ENCODE measurements at places on chromosomes 4 and X.

DNA sequence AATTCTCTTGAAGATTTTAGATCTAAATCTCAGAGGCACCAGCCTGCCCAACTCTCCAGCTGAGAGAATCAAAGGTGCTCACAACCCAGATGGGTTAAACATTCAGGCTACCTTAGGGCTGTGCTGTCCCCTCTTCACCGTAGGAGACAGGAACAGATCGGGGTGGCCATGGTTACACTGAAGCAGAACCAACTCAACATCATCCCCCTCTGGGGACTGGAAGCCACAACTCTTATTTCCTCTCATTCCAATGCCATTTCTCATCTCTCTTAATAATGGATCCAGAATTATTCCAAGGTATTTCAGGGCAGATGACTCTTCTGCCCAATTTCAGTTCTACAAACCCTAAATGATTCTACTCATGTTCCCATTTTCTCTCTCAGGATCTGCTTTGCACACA is 109.7 kb downstream of the NKX6-1 start:
- DNase-seq, result no peak

DNA sequence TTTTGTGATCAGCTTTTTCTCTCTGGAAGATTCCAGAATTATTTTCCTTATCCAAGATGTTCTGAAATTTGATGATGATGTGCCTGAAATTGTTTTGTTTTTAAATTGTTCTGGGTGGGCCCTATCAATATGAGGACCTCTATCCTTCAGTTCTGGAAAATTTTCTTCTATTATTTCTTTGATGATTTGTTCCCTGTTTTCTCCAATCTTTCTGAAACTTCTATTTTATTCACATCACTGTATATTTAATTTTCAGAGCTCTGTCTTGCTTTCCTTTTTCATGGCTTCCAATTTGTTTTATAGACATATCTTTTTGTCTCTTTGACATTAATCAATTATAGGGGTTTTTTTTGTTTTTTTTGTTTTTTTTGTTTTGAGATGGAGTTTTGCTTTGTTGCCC is 12.2 kb upstream of the FNIP2 start:
- no peak for DNase-seq

DNA sequence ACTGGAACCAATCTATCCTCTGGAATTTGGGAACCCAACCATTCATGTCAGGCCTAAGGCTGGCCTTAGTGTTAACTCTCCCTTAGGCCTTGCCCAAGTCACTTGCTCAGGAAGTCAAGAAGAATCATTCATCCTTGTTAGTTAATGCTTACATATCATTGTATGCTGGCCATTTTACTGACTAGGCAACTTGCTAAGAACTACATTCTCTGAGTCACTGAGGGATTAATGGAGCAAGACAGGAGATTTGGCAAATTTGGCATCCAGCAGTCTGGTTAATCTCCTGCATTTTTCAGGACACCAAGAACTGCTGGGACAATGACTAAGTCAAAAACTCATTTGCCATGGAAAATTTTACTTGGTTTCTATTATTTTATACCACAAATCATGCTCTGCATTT is 115.8 kb upstream of the DDIT4L start:
- no peak for DNase-seq

DNA sequence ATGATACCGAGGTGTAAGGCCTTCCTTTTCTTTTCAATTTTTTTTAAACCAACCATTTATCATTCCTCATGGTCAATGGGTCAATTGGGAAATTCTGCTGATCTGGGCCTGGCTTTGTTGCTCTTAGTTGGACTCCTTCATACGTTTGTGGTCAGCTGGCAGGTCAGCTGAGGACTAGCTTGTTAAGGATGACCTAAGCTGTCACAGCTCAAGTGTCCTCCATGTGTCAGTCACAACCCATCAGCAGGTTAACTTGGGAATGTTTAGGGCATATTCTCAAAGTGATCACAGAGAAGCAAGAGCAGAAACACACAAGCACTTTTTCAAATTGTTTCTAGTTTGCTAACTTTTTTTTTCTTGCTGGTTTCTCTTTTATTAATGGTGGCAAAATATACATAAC is 117.4 kb upstream of the MAB21L2 start:
- DNase-seq, result no peak

GRCh38 chr4:176492646-176493302 is 173.0 kb downstream of the SPCS3 start:
- DNase-seq, result no peak

GRCh38 chr4:35972814-35973213 is 271.5 kb downstream of the ARAP2 start:
- DNase-seq, result no peak

GRCh38 chr4:103996637-103997036 is 276.9 kb upstream of the TACR3 start:
- peak; percentile 20 for DNase-seq

- DNase-seq, result no peak
Observed at GRCh38 chr4:88693792-88694191, 3.8 kb downstream of the NAP1L5 start.

GRCh38 chr4:176036585-176037205 is 28.9 kb upstream of the WDR17 start:
- DNase-seq, result no peak

GRCh38 chr4:165070560-165070959 is 16.9 kb downstream of the TRIM75 start:
- DNase-seq, result no peak

DNA sequence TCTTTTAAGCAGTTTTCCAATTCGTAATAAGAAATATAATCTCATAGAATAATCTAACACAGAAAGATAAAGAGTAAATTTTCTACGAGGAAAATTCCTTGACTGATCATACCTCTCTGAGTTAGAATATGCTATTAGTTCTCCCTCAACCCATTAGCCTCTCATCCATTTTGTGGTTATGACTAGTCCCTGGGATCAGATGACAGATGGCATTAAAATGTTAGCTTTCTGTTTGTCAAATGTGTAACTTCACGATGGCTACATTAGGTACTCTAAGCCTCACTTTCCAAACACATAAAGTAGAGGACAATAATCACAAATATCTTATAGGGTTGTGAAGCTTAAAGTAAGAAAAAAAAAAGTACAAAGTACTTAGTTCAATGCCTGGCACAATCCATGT is 112.2 kb downstream of the ZAR1 start:
- DNase-seq, result no peak

DNA sequence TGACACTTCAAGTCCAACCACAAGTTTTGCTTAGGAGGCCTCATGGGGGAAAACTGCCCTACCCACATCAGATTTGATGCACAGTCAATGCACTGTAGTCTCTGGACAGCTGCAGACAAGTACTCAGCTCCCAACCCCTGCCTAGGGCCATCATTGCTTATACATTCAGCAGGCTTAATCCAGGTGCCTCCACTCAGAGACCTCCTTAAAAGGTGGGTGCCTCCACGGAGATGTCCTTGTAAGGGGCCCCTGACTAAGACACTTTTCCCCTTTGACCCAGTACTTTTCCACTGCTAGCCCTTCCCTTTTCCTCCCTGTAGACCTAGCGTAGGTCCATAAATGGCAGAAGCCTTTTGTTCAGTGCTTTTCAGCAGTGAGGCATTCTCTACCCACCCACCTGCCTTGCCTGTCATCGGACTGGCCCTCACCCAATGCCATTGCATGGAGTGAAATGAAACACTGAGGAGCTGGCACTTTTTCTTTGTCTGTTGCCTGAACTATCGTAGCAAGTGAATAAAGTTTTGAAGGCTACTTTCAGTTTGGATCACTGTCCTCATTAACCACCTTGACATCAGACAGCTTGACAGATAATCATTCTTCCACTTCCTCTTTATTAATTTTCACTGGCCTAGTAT is 23.8 kb upstream of the PLK4 start:
- DNase-seq, result no peak

DNA sequence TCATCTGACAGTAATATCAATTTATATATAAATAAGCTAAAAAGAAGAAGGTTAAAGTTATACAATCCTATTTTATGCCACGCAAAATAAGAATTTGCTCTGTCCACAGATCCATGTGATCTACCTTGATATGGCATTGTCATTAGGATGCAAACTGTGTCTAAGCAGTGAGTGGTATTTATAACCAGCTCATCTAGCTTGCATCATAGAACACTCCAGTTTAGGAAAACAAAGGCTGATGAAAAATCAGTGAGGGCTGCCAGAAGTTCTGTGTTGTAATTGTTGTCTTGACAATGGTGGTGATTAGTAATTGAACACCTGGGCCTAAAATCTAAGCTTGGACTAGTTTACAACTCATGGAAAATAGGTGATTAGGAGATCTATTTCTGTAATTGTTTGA is 111.0 kb downstream of the CPE start:
- no peak for DNase-seq

- no peak for DNase-seq
Observed at GRCh38 chr4:101262683-101263082, 84.6 kb downstream of the PPP3CA start.

DNA sequence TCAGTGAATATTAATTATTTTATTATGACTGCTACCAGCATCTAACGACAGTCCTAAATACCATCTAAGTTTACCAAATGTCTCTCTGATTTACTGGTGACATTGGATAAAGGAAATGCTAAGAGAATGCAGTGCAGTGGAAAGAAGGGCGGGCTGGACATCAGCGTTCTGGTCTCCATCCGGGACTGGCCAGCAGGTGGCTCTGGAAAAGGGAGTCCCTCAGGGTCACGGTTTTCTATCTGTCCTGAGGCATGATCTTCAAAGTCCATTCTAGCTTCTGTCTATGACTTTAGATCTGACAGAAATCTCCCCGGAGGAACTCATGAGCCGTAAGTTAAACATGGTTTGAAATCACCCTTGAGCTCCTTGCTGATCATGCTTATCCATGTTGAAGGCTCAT is 3.3 kb downstream of the TRIM2 start:
- no peak for DNase-seq

DNA sequence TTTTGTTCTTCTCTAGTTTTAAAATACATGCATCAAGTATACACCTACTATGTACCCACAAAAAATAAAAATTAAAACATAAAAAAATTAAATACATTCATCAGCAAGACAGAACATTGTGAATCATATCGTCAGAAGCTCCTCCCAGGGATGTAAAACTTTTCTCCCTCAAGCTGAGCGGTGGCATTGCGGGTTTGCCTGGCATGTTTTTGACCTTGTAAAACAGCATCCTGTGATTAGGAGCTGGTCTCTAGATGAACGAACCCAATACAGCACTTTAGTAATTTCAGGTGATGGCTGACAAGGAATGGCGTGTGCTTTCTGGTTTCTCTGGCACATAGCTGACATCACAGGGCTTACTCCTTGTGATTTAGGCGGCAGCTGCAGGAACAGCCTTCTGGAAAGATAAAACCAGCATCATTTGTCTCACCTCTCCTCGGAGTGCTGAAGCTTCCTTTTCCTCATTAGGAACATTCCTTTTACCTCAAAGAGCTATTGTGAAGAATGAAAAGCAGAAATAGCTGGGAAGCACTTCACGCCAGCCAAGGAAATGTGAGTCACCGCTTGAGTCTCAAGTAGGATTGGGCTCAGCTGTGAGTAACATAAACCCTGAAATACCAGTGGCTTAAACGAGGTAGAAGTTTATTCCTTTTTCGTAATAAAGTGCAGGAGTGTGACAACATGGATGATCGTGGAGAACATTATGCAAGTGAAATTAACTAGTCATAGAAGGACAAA is 44.3 kb downstream of the NYX start:
- peak; percentile 26 for DNase-seq
